Pancreas (tissue), 10 donors: ENCODE measurements at places on chromosomes 16 and 17. TPM values are rescaled to one million over a fixed set of nuclear protein-coding genes. Genes with fewer than 3 reads are reported as not detected.

The ADORA2B gene
- 0.81 TPM for total RNA-seq

The SNX20 gene
- total RNA-seq, result 0.16 TPM

The NUP88 gene
- total RNA-seq, result 23.4 TPM

The GFOD2 gene
- 11.8 TPM for total RNA-seq

The FBXW10 gene
- not detected for total RNA-seq

The TNP2 gene
- total RNA-seq, result not detected

The NME3 gene
- 28.2 TPM for total RNA-seq

The KRTAP2-2 gene
- not detected for total RNA-seq

The NLE1 gene
- total RNA-seq, result 13.1 TPM

The AATK gene
- total RNA-seq, result 34.7 TPM

The GAS2L2 gene
- total RNA-seq, result 0.05 TPM

The KRT31 gene
- total RNA-seq, result not detected

The CPD gene
- total RNA-seq, result 33.1 TPM

The CACNA1H gene
- total RNA-seq, result 4.6 TPM

The ELMO3 gene
- 23.4 TPM for total RNA-seq

DNA sequence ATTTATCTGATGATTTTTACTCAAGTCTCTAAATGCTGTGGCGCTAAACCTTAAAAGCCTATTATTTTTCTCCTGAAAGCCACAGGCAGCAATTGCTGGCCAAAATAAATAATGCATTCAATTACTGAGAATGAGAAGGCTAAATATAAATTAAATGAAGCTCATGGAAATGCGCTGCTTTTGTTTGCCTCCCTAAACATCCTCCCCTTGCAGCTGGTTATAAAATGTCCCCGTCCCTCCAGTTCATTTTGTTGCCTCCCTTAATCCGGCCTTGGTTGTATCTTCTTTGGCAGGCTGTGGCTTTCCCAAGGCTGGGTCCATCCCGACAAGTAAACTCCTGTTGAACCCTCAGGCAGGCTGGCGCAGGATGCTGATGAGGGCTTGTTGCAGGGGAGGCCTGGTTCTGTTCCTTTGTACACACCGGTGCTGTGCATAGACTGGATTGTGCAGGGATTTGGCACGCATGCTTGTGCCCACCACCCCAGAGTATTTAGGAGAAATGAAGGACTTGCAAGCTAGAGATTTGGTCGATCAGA is 62.7 kb downstream of the KNOP1 start:
- DNase-seq, result no peak

- no peak for DNase-seq
These were observed 15.1 kb downstream of the GNPTG start for GRCh38 chr16:1366712-1367299.

GRCh38 chr16:62711797-62712196 is 675.6 kb upstream of the CDH8 start:
- DNase-seq, result no peak

- DNase-seq, result no peak
These were observed 9.7 kb downstream of the ERN1 start for GRCh38 chr17:64120159-64120810.

DNA sequence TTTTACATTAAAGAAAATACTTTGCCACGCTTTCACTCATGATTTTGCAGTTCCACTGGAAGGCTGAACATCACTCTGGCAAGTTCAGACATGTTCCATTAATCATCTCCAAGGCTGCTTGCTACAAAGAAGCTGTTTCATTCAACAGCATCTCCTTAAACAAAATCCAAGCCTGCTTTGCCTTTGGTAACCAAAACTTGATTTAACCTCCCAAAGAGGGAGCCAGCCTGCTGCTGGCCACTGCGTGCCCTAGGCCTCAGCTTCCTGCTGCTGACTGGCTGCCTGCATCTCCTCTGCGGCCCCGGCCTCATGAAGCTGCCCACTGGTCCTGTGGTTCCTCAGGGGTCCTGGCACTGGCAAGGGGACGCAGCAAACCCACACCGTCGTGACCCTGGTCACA is 31.8 kb downstream of the ANKRD11 start:
- no peak for DNase-seq

GRCh38 chr17:81359218-81359617 is 36.0 kb upstream of the BAHCC1 start:
- DNase-seq, result no peak

DNA sequence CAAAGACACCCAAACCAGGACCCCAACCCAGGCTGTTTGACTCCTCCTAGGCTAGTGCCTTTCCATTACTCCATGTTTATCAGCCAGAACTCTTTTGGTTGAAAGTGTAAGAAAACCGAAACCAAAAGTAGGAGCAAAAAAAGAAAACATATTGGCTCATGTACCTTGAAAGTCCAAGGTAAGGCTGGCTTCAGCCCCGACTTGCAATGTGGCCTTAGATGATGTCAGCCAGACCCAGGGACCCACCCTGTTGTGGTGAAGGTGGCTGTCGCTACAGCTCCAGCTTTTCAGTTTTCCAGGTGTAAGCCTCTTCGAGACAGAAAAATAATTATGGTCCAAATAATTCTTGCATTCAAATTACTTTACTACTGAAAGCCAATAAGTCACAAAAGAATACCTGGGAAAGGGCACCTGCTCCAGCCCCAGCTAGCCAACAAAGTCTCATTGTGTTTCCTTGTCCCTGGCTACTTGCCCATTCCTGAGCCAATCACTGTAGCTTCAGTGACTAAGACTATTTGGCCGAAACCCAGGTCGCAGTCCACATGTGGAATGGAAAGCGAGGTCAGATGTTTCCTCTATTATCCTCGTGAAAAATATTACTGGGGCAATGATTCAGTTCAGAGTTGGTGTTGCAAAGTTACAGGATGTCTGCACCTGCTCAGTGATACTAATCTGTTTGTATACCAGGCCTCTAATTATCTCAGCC is 20.7 kb downstream of the DNAH9 start:
- DNase-seq, result peak; percentile 94

DNA sequence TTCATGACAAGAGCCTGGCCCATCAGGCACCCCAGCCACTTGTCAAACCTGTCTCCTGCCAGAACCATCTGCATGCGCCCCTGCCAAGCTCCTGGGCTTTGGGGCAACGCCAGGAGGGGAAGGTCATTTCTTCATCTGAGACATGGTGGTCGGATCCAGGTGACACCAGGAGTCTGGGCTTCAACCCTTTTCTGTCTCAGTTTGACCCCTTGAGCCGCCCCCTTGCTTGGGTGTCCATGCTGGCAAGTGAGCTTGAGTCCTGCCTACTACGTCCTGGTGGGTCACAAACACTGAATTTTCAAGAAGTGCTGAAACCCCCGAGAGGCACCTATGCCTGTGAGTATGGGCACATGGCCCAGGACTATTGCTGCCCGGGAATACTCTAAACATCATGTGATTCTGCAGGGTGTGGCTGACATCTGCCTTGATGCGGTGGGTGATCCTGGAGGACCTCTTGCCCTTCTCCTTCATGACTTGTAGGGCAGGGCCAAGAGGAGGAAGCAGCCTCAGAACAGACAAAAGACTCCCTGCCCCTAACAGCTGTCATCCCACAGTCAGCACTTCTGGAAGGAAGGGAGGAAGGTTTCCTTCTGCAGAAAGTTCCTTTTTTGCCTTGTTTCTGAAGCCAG is 43.4 kb downstream of the TNFRSF13B start:
- no peak for DNase-seq

- DNase-seq, result no peak
These were observed 17.4 kb downstream of the TBC1D24 start for GRCh38 chr16:2492292-2492691.

- DNase-seq, result no peak
These were observed 16.3 kb upstream of the CDH15 start for GRCh38 chr16:89155184-89155679.

- DNase-seq, result no peak
These were observed 6.8 kb downstream of the OR1F1 start for GRCh38 chr16:3194792-3195191.

GRCh38 chr17:8630802-8631553 is 453 bp upstream of the MYH10 start:
- DNase-seq, result peak; percentile 94

DNA sequence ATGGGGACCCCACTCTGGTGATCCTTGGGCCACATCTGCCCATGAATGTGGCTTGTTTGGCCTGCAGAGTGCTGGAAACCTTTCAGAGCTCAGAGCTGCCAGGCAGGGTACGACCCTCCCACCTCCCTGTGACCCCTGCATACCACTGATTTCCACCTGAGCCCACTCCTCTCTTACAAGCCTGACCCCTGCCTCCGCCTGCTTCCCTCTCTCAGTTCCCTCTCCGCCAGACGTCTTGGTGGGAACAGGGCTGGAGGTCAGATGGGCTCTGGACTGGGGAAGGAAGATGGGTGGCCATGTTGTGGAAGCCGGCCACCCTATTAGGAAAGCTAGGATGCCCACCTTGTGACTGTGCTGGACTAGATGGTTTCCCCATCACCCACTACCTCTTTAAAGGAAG is 185.1 kb downstream of the KATNIP start:
- no peak for DNase-seq

GRCh38 chr17:8668176-8668740 is 37.7 kb upstream of the MYH10 start:
- no peak for DNase-seq

DNA sequence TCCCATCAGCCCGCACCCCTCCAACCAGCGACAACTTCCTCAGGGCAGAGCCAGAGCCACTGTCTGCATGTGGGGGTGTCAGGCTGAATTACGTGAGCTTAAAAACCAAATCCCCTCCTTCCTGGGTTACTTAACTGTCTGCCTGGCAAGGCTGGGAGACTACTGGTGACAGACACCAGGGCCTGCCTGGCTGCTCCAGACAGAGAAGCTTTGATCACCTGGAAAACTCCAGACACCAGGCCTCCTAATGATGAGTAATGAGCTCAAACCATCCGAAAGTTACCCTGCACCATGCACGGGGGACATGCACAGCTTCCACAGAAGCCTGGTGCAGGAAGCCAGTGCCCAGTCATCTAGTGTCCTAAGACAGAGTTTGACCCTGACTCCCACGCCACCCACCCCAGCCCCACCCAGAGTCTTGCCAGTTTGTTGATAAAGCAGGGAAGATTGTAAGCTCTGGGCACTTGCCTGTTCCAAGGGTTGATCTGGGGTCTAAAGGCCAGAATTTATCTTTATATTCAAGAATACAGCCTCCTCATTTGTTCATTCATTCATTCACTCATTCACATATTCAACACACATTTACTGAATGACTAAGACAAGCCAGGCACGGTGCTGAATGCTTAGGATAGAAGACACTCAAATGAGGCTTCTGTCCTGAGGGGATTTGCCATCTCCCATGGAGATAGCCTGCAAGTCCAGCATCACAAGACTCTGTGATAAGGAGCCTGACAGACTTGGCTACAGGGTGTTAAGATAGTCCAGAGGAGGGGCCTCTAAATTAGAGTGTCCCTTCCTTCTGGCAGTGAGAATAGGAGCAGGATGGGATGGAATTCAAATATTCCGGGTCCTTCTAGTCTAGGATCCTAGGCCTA is 7.2 kb upstream of the CCDC182 start:
- DNase-seq, result no peak

- no peak for DNase-seq
These were observed 25.5 kb downstream of the C17orf58 start for GRCh38 chr17:67970783-67971182.

- no peak for DNase-seq
These were observed 4.2 kb upstream of the C1QTNF8 start for GRCh38 chr16:1100084-1100800.

GRCh38 chr16:17273142-17273561 is 197.6 kb downstream of the XYLT1 start:
- DNase-seq, result no peak

- DNase-seq, result no peak
These were observed 16.3 kb upstream of the DPEP1 start for GRCh38 chr16:89596957-89597649.

- DNase-seq, result no peak
These were observed 108.2 kb downstream of the SLC39A11 start for GRCh38 chr17:72984145-72984925.

GRCh38 chr17:77150196-77150595 is 9.4 kb downstream of the SEC14L1 start:
- no peak for DNase-seq

DNA sequence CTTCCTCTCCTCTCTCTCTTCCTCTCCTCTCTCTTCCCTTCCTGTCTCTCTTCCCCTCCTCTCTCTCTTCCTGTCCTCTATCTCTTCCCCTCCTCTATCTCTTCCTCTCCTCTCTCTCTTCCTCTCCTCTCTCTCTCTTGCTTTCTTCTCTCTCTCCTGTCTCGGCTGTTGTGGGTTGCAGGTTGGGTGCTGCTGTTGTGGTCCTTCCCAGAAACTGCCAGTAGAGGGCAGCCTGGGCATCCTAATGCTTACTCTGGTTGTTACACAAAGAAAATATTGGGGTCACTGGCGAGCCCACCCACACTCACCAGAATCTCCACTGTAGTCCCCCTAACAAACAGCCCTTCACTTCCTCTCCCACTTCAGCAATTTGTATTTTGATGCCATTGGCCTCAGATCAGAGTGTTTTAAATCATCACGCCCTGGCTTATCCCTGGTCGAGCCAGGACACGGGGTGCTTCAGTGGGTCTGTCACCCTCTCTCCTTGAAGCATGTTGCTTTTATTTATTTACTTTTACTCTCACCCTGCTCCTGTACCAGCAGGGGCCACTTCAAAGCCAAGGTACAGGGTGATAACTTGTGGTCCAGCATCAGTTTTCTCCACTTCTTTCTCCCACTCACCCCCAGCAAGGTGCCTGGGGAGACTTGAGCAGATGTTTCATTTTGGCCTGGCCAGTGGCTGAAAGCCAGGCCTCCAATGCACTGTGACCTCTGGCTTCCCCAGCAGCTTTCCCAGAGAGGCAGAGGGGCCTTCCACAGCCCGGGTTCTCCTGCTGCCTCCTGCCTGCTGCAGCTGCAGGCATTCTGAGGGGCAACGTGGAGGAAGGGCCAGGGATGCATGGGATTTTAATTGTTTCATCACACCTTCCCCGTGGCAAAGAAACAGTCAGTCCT is 4.7 kb upstream of the MMP15 start:
- peak; percentile 58 for DNase-seq

GRCh38 chr17:72139212-72139611 is 18.4 kb downstream of the SOX9 start:
- DNase-seq, result no peak

GRCh38 chr17:81834831-81835267 is at the start of gene PPP1R27:
PPP1R27 (minus strand) TSS chr17:81835050; CDS start chr17:81834953, 97 bp downstream.
- DNase-seq, result peak; percentile 16

DNA sequence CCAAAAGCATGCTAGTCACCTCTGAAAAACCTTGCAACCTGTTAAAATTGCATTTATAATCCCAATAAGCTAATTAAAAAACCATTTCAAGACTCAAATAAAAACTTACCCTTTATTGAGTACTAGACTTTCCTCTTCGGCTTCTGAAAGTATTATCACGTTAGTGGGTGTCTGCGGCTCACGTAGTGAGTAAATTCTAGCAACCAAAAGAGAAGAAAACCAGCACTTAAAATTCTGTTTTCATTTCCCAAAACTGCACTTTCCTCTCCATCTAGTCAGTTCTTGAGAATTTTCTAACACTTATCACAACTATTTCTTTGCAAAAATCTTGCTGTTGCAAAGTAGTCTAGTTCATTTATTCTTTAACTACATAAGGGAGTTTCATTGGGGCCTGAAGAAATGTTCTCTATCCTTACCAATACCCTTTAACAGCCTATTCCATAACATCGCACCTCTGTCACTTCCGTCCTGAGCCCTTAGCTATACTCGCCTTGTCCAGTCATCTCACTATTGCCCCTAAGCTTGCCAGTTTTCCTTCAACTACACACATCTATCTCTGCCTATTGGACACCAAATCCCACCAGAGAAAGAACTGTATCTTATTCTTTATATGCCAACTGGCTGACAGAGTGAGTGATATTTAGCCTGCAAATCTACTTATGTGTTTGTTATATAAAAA is 8.7 kb downstream of the NUP88 start:
- DNase-seq, result no peak
